Cortex of kidney (tissue), 1 donor: ENCODE measurements at places on chromosomes 7 and 10.
A peak's percentile ranks its signal among the peaks of the same experiment; 100 is the strongest.

- DNase-seq: no peak
Observed at GRCh38 chr7:151045262-151045661, 3.1 kb upstream of the ASIC3 start.

DNA sequence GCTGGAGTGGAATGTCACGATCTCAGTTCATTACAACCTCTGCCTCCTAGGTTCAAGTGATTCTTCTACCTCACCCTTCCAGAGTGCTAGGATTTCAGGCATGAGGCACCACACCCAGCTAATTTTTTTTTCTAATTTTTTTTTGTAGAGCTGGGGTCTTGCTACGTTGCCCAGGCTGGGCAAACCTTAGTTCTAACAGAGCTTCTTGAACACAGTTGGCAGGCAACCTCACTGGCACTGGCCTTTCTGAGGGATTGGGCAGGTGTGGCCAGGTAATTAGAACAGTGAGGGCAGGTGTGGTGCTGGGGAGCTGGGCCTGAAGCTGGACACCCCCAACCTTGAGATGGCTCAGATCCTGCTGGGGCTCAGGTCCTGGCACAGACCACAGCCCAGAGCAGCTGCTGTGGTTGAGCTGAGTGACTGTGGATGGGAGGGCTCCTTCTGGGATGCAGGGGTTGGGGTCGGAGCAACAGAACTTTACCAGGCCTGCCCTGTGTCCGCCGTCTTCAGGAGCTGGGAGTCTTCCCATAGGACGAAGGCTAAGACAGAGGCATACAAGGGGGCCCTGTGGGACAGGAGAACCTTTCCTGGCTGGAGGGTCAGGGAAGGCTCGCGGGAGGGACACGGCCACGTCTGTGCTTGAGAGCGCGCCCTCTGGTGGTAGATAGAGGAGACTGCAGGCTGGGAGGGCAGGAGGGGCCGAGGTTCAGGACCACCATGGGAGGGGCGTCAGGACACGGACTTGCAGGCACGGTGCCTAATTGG lies 48.2 kb downstream of the COL26A1 start:
- no peak for DNase-seq

- no peak for DNase-seq
Observed at GRCh38 chr10:52814506-52814905, 41.9 kb upstream of the MBL2 start.

- no peak for DNase-seq
Observed at GRCh38 chr10:94757916-94758315, 4.6 kb upstream of the CYP2C19 start.

DNA sequence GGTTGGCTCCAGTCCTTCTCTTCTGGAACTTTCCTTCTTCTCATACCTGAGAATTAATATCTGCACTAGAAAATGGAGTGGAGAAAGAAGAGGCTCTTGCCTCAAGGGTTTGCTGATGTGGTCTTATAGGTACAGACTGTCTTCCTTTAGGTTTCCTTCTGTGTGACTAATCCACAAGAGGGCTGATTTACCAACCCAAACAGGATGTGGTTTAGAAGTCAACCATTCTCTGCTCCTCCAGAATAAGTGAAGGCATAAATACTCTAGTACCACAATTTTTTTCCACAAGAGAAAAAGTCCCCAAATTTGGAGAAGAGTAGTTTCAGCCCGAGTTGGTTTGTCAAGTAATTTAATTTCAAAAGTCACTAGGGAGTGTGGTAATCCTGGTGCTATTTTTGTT lies 85.8 kb downstream of the NRP1 start:
- DNase-seq: no peak

DNA sequence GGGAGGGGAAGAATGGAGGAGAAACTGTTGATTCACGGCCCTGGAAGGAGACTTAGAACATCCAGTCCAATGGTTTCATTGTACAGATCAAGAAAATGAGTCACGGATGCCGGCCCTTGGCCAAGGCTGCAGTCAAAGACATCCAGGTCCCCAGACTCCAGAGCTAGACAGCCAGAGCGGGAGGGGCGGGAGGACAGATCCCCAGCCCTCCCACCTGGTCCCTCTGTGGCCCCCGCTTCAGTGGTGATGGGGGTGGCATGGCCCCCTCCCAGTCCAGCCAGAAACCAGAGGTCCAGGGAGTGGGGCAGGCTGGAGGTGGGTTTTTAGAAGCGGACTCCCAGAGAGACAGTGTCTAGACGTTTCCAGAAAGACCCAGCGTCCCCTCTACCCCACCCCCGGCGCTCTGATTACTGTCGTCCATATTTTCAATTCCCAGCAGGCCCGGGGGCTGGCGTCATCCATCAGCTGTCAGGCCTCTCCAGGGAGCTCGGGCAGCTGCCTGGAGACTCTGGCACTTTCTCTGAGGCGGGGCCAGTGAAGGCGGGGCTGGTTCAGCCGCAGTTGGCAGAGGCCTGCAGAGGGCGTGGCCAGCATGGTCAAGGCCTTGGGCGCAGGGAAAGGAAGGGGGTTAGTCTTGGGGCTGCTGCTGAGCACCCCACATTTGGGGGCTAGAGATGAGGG lies 8.0 kb upstream of the HSPB1 start:
- DNase-seq: peak; percentile 42

- DNase-seq: no peak
Observed at GRCh38 chr7:106777674-106778299, 87.3 kb upstream of the PIK3CG start.

- DNase-seq: no peak
Observed at GRCh38 chr10:121460733-121461132, 137.5 kb downstream of the FGFR2 start.

DNA sequence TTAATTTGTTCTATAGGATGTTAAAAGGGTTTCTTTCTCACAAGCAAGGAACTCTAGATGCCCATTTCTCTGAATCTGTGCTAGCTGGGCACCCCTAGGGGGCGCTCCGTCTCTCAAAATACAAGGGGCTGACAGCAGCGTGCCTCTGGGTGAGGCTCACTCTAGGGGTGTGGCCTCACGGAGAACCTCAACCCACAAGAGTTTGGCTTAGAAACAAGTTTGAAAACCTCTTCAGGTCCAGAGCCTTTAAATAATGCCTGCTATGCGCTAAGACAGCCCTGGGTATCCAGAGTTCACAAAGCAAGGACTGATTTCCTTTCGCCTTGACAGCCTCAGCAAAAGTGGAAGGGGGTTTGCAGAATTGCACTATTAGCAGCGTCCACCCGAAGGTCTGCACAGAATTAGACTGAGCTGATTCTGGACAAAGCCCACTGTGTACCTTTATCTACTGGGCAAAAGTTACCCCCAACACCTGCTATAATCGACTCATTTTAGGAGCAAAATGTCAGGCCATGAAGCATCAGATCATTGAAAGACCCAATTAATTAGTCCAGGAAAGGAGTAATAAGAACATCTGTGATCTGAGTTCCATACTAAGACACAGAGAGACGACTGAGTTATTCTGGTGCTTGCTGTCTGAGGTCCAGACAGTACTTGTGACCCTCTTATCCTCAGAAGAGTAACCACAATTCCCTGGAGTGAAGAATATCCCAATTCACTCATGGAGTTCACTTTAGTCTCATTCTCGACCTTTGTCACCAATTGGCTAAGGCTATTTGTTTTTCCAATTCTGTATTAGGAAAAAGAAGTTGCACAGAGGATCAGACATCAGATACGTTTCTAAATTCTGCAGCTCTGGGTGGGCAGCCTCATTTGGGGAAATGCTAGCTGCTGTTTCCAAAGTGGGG lies 574 bp upstream of the CPED1 start:
- no peak for DNase-seq

DNA sequence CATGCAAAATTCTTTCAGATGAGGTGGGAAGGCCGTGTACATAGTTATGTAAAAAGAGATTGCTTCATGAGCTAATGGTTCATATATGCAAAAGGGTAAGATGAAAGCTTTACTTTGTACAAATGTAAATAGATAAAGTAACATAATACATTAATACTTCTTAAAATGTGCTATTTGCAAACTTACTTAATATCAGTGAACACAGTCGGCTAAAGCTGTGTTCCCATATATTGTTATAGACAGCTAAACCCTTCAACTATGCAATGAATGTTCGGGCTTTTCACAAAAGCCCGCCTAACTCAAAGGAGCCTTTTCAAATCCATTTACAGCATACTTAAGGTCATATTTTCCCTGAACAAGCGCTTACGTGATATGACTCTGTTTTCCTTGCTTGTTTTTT lies 340.6 kb upstream of the GALNT17 start:
- DNase-seq: no peak

GRCh38 chr7:80309971-80310549 lies 175.4 kb downstream of the GNAI1 start:
- no peak for DNase-seq

- DNase-seq: no peak
Observed at GRCh38 chr7:129855234-129855673, 97.5 kb downstream of the UBE2H start.

- no peak for DNase-seq
Observed at GRCh38 chr7:88344956-88345832, 38.5 kb upstream of the STEAP4 start.

- no peak for DNase-seq
Observed at GRCh38 chr7:90772410-90772809, 176.3 kb downstream of the CDK14 start.

DNA sequence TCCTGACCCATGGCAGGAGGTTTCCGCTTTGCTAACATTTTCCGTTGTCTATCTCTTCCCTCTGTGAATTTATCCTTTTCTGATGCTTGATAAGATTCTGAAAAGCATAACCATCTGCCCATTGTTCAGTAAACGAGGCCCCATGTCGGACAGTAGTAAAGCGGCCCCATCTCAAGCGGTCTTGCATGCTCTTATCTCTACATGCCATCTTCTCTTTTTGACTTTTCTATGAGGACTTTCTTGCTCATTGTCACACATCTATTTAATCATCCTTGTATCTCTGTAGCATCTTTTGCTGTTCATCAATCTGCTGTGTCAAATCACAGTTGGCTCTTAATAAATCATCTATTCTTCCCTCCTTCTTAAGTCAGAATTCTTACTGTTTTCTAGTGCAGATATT lies 37.6 kb downstream of the ZNF248 start:
- no peak for DNase-seq

DNA sequence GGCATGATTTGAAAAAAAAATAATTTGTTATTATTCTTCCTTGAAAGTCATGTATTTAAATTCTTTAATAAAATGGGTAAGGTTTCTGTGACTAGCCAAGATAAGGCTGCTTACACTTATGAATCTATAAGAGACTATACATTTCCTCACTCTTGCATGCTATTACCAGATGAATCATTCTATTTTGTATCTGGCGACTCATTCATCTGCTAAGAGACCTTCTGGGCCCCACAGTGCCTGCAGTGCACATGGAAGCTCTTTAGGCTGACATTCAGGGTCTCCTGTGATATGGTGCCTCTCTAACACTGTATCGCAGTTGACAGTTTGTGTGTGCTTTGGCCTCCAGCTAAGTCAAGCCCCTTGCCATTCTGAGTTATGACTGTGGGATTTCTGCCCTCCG lies 121.9 kb downstream of the NRG3 start:
- no peak for DNase-seq

DNA sequence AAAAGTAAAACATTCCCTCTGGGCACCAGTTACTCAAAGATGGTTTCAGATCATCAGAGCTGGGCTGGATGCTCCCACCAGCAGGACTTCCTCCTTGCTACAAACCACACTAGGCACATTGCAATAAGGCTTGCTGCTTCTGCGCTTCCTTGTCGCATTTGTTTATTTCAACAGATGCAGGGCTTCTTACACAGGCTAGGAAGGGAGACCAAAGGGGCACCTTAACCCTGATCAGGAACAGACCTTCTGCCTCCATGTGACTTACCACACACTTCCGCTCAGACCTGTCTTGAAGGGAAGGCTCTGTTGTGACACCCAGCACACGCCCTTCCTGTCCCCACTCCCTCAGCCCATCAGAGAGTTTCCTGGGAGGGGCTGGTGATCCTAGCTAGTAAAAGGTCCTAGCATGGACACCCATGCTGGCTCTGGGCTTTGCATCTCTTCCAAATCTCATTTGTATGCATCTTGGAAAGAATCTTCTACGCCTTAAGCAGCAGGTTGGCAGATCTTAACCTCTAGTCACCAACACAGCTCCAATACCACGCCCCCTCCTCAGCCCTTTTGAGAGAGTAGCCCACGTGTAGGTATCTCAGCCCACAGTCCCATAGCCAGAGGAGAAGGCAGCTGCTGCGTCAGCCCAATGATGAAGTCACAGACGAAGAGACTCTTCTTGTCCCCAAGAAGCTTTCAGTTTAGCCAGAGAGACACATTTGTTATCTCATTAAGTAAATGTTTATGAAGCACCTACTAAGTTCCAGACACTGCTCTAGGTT lies 47.1 kb upstream of the SVIL start:
- DNase-seq: no peak

GRCh38 chr7:128920913-128921582 lies 10.5 kb upstream of the KCP start:
- DNase-seq: no peak

GRCh38 chr7:33039257-33039902 lies 23.2 kb downstream of the NT5C3A start:
- no peak for DNase-seq

DNA sequence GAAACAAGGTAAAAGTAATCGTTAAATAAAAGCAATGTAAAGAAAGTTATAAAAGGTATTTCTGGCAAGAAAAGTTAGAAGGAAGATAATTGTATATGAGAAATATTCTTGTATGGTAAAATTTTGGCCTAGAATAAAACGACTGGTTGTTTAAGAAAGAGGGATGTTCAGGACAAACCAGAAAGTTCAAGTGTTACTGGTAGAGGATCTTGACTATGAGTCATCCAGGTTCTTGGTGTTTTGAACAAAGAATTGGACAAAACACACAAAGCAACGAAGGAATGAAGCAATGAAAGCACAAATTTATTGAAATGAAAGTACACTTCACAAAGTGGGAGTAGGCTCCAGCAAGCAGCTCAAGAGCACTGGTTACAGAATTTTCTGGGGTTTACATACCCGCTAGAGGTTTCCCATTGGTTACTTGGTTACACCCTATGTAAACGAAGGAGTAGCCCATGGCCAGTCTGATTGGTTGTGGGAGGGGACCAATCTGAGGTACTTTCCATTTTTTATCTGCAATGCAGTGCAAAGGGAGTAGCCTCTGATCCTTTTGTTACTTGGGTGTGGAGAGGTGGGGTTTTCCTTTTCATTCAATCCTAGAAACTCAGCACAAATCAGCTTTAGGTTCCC lies 22.4 kb upstream of the GARS1 start:
- DNase-seq: no peak

GRCh38 chr10:46092524-46093081 lies 46.5 kb upstream of the MSMB start:
- DNase-seq: no peak

DNA sequence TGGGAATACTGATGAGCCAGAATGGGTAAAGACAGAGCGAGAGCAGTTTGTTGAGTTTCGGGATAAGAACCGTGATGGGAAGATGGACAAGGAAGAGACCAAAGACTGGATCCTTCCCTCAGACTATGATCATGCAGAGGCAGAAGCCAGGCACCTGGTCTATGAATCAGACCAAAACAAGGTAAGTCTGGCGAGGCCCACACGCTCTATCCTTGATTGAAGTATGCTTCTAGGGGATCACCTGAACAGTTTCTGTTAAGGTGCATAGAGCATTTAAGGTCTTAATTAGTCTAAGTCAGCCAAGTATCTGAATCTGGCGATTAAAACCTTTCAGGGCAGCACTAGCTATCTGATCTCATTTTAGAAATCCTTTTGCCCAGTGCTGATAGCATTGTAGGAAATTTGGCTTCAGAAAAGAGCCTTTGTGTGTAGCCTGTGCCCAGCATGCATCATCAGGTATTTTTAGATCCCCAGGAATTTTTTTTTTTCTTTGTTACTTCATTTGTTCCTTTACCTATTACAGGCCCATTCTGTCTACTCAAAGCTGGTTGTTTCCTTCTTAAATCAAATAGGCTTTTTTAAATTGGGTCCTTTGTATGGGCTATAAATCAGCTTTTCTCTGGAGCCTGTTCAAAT lies 8.0 kb downstream of the OPN1SW start:
- DNase-seq: no peak

GRCh38 chr7:28166982-28167715 lies 13.4 kb downstream of the JAZF1 start:
- DNase-seq: no peak
